ENCODE measurements at places on chromosomes 2 and 18.

DNA sequence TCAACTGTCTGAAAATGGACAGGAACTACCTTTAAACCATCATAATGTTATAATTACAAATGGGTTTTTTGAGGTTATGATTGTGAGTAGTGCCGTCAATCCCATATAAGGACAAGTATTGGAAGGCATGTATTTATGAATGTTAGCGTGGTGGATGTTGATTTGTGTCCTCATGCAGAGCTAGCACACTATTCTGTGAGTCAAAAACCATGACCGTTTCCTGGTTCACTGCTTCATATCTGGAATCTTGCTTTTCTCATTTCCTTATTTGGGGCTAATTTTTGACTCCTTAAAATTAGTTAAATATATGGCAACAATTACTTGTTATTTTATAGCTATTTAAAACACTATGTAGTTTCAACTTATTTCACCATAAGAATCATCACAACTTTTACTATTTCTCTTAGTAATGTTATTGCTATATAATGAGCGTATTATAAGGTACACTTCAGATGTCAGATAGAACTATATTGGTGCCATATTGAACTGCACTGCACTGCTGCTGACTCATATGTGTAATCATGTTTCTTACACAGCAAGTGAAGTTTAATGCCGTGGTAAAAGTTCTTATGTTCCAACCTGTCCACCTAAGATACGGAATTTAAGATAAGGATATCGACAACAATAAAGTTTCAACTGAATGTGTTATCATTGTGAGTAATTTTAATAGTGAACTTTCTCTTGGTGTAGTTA is 192.8 kb downstream of the PTGR3 start:
- DNase-seq, result no peak

- DNase-seq, result no peak
Measured at GRCh38 chr2:101012054-101012705, 10.1 kb downstream of the RPL31 start.

DNA sequence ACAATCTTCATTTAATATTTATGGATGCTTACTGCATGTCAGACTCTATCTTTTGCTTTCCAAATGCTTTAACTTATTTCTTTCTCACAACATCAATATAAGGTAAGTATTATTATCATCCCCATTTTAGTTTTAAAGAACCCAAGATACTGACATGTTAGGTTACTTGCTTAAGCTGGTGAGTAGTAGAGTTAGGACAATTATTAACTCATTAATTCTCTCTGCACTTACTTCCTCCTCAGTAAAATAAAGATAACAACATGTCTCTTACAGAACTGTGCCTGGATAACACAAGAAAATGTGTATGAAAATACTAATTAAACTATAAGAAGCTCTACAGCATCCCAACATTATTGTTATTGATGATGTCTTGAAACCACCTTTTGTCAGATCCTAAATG is 359.1 kb upstream of the CHST9 start:
- DNase-seq, result no peak

- no peak for DNase-seq
Measured at GRCh38 chr2:100989666-100990065, 12.4 kb upstream of the RPL31 start.

- DNase-seq, result peak; percentile 27
Measured at GRCh38 chr2:234952270-234953115, 676 bp downstream of the SH3BP4 start.

DNA sequence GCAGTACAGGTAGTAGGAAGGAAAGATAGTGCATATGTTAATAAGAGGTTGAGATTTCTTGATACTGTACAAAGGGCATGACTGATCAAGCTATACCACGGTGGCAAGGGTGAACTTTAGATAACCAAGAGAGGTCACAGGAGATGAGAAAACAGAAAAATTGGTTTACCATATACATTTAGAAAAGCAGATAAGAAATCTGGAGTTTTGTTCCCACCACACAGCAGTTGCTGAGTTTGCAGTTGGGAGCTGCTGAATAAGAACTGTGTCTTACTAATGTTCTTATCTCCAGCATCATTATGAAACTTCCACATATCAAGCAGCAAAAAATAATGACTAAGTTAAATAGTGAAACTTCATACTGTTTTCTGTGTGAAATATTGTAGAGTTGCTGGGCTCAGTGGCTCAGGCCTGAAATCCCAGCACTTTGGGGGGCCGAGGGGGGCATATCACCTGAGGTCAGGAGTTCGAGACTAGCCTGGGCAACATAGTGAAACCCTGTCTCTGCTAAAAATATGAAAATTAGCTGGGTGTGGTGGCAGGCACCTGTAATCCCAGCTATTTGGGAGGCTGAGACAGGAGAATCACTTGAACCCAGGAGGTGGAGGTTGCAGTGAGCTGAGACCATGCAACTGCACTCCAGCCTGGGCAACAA is 12.0 kb upstream of the IMPACT start:
- DNase-seq, result no peak

DNA sequence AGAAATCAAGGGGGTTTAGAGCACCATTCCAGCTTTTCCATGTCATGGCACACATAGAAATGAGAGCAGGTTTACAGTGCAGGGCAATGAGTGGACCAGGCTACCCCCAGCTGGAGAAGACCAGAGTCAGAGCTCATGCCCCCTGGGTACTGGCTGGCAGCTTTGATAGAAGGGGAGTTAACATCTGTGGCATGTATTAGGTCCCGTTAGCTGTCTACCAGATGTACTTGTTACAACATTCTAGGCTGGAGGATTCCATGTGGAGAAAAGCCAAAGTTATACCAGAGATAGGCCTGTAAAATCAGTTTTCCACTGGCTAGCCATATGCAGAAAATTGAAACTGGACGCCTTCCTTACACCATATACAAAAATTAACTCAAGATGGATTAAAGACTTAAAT is 109.2 kb downstream of the CCDC85A start:
- no peak for DNase-seq

GRCh38 chr2:55732854-55733253 is 39.2 kb upstream of the PNPT1 start:
- no peak for DNase-seq

DNA sequence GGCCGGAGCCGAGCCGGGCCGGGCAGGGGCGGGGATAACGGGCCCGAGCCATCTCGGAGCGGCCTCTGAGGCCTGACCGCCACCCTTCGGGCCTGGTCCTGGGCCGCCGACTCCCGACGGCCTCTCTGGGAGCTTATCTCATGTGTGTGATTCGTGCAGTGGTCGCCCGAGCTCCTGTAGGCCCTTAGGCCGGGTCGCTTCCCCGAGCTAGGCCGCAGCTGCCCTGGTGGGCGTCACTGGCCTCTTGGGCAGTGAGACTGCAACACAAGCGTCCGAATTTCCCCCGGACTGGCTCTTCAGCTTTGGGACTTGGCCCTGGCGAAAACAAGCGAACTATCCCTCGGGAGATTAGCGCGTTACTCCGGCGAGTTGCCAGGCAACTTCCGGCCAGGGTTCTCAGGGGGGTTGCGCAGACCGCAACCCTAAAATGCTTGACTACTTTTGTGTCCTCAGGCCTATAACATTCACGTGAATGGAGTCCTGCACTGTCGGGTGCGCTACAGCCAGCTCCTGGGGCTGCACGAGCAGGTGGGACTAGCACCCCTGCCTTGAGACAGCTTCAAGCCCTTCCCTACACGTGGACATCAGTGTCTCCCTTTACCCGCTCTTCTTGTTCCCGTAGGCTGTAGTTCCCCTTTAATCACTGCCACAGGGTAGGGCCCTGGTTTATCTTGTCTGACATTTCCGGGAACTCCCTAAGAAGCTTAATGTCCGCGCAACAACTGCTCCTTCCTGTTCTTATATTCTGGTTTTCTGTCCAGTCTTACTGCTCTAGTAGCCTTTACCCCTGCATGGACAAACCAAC is 602 bp downstream of the SNX17 start:
- DNase-seq, result no peak

- DNase-seq, result no peak
Measured at GRCh38 chr2:186576614-186577013, 13.2 kb upstream of the ITGAV start.

GRCh38 chr2:233168445-233168844 is 83.0 kb upstream of the ATG16L1 start:
- no peak for DNase-seq

DNA sequence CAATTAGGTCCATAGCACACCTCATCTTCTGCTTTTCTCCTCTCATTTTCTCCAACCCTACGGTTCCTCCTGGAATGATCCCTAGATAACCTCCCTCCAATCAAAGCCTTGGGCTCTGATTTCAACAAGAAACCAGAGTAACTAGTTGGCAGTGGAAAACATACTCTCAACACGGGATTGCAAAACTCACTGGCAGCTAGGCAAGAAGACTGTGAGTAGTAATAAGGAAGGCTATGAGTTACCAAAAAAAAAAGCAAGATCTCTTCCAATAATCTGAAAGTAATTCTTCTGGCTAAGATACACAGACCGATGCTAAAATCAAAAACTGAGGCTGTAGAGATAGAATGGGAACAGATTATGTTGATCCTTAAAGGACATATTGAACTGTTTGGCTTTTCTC is 28.4 kb upstream of the CCDC102B start:
- DNase-seq, result no peak

DNA sequence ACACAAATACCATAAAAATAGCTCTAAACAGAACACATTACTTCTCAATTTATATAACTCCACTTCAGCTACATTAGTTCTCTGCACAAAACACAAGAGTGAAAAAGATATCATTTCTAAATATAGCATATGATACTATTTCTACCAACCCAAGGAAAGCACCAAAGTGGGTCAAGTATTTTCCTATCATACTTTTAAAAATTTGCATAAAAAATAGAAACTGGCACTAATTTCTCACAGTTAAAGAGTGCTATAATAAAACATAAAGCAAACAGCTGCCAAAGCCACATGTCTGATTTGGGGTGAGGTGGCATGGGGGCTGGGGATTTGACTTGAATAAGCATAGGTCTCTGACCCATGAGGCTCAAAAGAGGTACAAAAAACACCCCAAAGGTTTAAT is 61.5 kb downstream of the BARD1 start:
- no peak for DNase-seq

GRCh38 chr2:174062934-174063333 is 97.8 kb upstream of the SP3 start:
- no peak for DNase-seq

DNA sequence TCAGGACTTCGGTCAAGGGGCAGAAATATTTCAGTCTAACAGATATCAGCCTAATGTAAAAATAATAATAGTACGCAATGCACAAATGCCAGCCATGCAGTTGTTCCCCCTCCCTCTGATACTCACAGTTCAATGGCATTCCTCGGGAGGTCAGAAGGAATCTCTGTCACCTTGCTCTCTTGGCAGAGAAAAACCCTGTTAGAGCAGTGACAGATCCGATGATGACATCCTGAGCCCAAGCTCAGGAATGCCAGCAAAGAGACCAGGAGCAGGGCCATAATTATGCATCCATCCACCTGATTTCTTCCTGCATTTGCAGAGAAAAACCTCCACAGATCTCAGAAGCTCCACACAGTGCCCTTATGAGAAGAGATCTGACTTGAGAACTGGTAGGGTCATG is at the start of gene FSHR:
TSS of gene FSHR (minus strand) at position 376 of the 400 bp plus-strand sequence. CDS start at position 278, 98 bp downstream.
- no peak for DNase-seq

- DNase-seq, result peak; percentile 60
Measured at GRCh38 chr2:240557808-240558207, at the start of gene ANKMY1. ANKMY1 (minus strand) TSS chr2:240557988; CDS start chr2:240557335, 653 bp downstream.

- DNase-seq, result no peak
Measured at GRCh38 chr18:63271881-63272299, 47.7 kb downstream of the BCL2 start.

- no peak for DNase-seq
Measured at GRCh38 chr2:28333606-28334526, 58.8 kb upstream of the FOSL2 start.

DNA sequence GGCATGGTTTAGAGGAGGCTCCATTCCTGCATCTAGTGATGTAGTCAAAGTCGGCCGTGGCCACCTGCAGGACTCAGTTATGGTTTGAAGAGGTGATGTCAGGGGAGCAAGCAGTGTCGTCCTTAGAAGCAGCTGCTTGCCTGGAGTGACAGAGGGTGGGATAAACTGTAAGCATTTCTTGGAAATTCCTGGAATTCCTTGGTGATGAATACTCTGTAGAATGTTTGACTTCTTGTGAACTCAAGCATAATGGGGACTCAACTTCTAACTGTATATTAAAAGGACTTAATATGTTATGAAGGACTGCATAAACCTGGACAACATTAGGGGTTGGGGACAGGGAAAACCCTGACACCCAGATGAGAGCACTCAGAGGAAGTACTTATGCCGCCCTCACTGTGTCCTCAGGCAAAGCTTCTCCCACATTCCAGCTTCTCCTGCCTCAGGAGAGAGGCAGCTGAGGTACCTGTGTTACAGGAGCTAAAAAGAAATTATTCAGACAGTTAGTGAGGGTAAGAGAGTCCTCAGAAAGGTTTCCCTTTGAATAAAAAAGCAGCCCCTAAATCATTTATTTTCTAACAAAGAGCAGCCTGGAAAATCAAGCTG is 459.9 kb upstream of the CELF4 start:
- no peak for DNase-seq

DNA sequence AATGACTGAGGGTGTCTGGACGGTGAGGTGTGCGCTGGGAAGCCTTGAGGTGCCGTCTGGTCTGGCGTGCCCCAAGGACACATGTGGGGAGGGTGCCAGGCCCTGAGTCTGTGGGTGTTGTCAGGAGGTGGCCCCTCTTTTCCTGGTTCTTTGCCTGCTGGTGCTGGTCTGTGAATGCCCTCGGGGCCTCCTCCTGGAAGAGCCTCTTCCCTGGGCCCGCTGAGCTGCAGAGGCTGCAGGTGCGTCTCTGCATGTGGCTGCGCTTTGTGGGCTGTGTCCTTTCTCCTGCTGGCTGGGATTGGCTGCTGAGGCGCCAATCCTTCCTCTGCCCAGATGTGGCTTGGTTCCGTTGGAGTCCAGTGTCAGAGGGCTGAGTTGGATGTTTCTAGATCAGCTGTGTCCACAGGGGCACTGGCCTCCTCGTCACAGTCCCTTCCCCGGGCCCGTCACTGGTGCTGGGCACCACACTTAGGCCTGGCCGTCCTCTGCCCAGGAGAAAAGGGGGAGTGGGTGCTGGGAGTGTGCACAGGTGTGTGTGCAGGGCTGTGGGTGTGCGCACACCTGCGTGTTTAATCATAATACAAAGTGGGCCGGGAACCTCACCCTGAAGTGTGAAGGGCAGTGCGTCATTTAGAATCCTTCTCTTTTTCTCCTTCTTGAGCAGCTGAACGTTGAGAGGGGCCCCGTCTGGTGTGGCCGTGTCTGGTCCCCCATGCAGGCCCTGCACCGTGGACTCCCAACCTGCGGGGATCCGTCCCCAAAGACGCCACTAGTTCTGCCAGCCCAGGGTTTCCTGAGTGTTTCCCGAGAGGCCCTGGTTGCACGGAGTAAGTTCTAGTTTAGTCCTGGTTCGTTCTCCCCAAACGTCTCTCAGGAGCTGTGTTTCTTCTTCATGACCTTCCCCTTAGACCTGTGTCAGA is 35.5 kb downstream of the RTP5 start:
- no peak for DNase-seq

- peak; percentile 75 for DNase-seq
Measured at GRCh38 chr2:217610401-217610814, 392.4 kb downstream of the TNS1 start.
